ENCODE measurements at places on chromosomes 2 and 18.

GRCh38 chr18:13300029-13300428 lies 81.5 kb downstream of the LDLRAD4 start:
- no peak for DNase-seq

DNA sequence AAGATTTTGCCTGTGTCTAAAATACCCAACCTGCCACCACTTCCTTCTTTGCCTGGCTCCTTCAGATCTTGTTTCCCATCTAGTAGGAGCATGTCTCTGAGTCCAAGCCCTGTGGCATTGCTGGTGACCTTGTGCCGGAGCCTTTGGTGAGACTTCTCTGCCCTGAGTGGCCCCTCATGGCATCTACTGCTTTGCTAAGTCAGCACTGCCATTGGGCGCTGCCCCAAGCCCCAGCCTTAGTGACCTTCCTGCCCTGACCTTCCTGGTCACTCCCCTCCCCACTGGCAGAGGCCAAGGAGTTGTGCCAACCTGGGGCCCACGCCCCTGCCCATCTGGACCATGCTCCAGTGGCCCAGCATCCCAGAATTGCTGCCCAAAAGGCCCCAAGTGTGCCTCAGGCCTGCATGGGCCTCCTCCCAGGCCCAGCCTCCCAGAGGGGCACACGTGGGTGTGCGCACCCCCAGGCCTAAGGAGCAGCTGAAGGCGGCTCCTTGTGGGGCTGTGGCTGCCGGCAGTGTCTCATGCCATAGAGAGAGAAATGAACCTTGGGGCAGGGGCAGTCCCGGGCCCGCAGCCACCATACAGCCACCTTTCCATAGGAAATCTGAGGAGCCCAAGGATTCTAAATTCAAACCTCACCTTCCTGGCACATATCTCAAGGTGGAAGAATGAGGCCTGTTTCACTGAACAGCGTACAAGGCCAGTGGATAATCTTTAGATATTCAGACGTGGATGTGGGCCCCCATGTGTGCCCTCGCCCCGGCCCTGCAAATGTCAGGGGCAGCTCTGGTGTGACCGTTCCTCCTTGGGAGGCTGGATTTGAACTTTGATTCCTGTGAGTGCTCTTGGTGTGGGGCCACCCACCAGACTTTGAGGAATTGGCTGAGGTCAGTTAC lies 100.2 kb upstream of the SLC66A3 start:
- no peak for DNase-seq

GRCh38 chr2:209976698-209977385 lies 25.6 kb upstream of the RPE start:
- no peak for DNase-seq

DNA sequence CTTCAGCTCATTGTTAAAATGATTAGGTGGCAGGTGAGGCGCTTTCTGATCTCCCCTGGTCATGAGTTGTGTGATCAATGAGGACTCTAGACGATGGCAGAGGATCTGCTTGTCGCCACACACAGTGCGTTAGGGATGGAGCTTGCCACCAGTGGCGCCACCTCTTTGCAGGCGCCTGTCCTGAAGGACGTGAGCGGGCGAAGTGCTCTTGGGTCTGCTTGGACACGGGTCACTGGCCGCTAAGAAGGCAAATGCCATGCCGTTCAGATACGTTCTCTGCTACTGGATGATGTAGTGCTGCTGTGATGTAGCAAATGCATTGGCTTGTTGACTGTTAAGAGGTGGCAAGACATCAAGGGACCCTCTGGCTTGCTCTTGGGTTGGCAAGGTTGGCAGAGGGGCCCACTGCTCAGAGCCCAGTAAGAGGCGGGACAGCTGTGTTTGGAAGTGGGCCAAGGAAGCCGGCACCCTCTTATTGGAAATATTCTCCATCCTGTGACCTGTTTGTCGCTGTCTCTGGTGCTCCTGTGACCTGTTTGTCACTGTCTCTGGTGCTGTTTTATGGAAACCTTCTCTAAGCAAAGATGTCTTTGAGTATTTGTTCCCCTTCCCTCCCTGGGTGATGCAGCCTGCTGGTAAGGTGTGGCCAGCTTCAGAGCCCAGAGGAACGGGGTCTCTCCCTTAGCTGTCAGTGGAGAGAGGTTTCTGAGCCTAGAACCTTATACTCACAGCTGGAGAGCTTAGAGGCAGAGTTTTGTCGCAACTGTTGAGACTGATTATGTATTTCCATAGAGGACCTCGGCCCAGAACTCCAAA lies 14.6 kb downstream of the LDLRAD4 start:
- no peak for DNase-seq
